H7 (cell line): ENCODE measurements at places on chromosomes 12 and 14.

DNA sequence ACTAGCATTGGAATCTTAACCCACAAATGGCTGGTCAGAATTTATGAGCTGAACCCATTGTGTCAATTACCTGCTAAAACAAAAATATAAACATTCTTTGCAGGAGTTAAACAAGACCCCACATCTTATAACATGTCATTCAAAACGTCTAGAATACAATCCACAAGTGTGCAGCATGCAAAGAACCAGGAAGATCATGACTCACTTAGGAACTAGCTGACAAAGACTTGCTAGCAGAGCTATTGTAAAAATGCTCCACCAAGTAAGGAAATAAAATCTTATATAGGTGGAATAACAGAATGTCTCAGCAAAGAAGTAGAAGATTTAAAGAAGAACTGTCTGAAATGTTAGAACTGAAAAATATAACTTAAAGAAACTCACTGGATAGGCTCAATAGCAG lies 26.5 kb upstream of the POC1B start:
- no peak for DNase-seq

GRCh38 chr12:4145990-4146859 lies 127.3 kb upstream of the CCND2 start:
- DNase-seq, result no peak

DNA sequence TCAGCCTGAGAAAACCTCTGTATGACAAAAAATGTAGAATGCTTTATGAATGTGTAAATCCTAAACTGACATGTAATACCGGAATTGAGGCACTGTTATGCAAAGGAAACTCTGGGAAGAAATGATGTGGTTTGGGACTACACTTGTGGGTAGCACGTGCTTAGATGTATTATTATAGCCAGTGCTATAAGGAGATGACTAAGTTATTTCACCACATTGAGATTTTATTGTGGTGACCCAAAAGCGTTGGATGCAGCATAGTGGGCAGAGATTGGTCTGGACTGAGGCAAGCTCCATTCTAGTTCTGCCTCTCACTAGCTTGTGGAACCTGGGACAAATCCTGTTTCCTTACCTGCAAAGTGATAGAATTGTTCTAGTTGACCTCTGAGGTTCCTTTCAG lies 172.2 kb downstream of the SNAPC1 start:
- DNase-seq, result no peak

- DNase-seq, result no peak
Observed at GRCh38 chr14:73802431-73803188, 49.0 kb upstream of the PTGR2 start.

DNA sequence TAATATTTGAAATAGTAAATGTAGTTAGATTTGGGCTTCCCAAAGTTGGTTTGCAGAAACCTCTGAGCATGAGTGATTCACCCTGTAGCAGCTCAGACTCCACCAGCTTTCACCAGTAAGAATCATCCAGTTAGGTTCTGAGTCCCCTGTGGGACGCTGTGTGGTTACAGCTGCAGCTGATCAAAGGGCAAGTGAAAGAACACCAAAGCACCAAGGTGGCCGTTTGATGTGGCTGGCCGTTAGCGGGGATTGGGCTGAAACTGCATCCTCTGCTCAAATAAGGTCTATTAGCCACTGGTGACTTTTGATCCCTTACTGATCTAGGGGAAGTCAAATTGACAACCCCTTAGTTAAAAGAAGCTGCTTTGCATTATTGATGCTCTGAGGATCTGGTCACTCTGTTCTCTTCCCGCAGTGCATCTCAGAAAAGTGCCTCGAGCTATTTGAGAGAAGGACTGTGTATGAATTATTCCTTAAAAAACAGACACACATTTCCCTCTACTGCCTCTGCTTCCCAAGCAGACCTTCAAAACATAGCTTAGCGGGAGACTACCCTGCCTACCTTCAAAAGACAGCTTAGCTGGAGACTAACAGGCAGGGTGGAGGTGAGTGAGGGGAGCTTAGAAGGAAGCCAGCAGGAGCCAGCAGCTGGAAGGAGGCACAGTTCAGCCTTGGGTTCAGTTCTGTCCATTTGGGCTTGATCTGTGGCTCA lies 3.7 kb downstream of the ABHD12B start:
- DNase-seq, result no peak

DNA sequence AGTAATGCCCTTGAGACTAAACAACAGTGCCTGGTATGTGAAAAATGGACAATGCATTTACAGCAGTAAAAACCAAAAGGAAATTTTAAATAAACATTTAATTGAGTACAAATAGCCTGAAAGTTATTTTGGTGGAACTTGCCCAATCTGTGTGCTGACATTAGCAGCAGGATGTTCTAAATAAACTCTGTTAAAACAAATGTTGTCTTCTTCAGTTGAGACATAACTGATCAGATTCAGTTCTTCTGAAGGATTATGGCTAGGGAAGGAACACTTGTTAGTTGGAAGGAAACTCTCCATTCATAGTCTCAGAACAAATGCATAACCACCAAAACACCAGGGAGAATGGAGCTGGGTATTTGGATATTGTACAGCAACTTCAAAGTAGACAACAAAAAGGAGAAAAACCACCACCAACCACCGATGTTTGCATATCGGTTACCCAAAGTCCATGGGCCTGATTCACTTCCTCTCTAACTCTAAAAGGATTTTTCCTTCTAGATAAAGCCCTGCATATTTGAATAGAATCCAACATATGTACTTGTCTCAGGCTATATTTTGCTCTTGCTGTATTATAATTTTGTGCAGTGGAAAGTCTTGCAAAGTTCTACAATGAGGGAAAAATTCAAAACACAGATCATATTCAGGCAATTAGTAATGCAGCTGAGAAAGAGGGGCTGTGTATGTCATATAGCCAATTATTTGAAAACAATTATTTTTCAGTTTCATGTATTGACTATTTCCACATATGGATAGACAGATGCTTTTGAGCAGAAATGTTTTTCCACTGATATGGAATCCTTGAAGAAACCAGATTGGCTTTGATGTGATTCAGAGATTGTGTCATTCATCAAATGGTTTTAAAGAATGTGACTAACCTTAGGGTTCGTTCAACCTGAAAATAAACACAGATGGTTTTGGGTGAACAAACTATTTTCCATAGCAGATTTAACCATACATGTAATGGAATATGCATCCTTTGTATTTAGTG lies 152.2 kb upstream of the BMP4 start:
- no peak for DNase-seq

DNA sequence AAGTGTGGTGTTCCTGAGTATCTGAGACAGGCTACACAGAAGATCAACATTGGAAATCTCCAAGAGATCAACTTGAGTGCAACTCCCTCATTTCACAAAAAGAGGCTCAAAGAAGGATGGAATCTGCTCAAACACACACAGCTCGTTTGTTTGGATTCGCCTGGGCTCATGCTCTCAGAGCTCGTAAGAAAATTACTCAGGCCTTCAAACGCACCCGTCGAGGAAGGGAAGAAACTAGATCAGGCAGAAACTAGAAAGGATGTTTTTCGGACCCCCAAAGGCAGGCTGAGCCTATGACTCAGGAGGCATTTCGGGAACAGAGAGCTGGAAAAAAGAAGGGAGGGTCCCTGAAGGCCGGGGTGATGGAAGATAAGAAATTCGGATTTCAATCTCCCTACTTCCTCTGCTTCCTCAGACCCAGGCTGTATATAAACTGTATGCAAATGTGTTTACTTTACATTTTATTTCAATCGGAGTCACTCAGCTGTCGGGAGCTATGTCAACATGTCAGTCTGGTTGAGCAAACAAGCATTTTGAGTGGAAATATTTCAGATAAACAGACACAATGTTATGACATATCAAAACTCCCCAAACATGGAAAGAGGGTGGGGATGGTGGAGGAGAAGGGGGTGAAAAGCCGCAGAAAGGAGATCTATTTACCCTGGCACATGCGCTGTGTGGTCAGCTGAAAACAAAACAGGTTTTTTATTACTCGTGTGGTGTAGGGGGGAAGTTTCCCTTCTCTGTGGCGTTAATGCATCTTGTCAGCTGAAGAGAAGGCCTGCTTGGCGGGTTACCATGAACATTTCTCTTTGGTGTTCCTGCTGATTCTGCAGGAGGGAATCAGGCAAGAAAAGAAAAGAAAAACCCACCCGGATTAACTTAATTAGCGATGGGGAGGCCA lies 129.1 kb upstream of the TBX3 start:
- peak; percentile 65 for DNase-seq

- DNase-seq, result peak; percentile 33
Observed at GRCh38 chr12:29088611-29089219, 60.4 kb upstream of the FAR2 start.

- peak; percentile 83 for DNase-seq
Observed at GRCh38 chr14:74979442-74980397, 23.0 kb upstream of the EIF2B2 start.

DNA sequence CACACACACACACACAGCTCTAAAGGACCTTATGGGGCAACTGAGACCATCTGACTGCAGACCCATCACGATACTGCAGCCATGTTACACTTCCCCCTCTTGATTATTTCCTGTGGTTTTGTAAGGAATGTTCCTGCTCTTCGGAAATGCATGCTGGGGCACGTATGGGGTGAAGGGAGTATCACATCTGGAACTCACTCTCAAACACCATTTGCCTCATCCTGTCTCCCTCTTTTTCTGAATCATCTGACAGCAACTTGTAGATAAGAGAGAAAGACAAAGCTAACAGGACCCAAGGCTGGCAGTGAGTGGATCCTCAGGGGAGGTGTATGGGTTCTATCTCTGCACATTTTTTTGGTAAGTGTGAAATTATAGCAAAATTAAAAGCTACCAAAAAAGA lies 50.3 kb downstream of the RIMBP2 start:
- no peak for DNase-seq

DNA sequence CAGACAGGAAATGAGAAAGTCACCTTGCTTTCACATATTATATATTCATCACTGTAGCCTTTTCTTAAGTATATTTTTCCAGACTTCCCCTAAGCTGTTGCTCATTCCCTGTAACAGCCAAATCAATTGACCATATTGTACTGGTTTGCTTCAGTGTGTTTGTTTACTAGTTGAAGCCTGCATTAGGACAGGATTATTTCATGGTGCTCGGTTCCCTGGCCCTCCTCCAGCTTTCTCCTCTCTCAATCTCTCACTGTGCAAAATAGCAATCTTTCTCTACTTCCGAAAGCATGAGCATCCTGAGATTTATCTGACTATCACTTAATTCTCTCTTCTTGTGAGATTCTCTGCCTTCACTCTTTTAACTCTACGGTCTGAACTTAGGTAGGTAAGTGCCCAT lies 2.4 kb downstream of the SLC35F4 start:
- no peak for DNase-seq

DNA sequence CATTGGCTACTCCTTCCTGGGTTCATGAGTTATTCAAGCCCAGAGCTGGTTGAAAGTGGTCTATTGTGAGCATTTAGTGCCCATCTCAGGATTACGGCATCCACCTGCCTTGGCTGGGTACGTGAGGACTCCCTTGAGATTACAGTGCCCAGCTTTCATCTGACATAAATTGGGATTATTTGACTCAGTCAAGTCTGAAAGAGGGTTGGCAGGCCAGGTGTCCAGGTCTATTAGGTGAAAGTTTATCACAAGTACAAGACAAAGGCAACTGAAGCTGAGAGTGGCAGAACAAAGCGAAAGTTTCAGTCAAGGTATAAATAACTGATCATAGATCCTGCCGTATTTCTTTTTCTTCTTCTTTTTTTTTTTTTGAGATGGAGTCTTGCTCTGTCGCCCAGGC lies 84.6 kb upstream of the ATF7IP start:
- DNase-seq, result no peak

DNA sequence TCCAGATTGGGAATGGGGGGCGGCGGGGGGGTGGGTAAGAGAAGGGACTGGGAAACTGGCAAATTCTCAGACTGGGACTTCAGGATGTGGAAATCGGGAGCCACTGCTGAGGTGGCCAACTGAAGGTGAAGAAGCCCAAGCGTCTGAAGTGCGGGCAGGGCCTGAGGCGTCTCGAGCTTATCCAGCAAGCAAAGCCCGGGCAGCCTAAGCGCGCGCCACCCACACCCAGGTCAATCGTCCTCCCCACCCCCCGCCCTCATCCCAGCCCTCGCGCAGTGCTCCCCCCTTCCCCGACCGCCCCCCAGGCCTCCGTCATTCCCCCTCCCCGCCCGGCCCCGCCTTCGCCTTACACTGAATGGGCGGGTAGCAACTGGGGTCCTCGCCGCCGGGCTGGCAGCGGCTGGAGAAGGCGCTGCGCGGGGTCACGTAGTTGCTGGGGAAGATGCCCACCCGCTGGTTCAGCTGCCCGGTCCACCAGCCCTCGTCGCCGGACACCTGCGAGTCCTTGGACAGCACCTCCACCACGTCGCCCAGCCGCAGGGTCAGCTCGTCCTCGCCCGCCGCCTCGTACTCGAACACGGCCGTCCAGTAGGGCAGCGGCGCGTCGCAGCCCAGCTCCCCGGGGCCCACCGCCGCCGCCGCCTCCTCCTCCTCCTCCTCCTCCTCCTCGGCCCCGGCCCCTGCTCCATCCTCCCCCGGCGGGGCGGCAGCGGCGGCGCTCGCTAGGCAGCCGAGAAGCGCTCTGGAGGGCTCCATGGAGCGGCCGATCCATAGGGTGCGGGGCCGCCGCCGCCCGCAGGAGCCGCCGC lies 693 bp downstream of the MAP3K9 start:
- DNase-seq, result peak; percentile 85

DNA sequence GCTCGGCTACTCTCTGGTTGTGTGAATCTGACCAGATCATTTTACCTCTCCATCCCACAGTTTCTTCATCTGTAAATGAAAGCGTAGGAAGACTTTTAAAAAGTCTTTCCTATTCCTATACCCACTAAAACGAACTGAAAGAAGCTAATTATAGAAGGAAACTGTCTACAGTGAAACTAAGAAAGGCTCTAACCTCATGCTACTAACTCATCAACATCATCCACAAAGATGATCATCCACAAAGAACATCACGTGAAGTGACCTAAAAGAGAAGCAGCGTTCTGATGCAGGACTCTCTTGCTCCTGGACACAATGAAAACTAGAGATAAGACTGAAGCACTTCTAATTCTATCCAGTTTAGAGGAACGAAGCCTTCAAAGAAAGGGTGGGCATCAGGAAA lies 58.5 kb upstream of the OSBPL8 start:
- DNase-seq, result no peak

DNA sequence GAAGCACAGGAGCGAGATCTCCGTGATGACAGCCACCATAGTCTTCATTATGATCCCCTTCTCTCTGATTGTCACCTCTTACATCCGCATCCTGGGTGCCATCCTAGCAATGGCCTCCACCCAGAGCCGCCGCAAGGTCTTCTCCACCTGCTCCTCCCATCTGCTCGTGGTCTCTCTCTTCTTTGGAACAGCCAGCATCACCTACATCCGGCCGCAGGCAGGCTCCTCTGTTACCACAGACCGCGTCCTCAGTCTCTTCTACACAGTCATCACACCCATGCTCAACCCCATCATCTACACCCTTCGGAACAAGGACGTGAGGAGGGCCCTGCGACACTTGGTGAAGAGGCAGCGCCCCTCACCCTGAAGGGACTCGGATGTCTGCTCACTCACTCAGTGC lies 775 bp downstream of the OR10P1 start:
- DNase-seq, result no peak

GRCh38 chr14:96752594-96752993 lies 44.6 kb upstream of the VRK1 start:
- no peak for DNase-seq

- DNase-seq, result no peak
Observed at GRCh38 chr12:116226026-116226425, 51.5 kb downstream of the MED13L start.

GRCh38 chr12:124904306-124905098 lies 9.9 kb downstream of the UBC start:
- DNase-seq, result peak; percentile 51
